ENCODE measurements at places on chromosomes 4 and X. TPM values are rescaled to one million over a fixed set of nuclear protein-coding genes. Genes with fewer than 3 reads are reported as not detected.
A peak's percentile ranks its signal among the peaks of the same experiment; 100 is the strongest.

DNA sequence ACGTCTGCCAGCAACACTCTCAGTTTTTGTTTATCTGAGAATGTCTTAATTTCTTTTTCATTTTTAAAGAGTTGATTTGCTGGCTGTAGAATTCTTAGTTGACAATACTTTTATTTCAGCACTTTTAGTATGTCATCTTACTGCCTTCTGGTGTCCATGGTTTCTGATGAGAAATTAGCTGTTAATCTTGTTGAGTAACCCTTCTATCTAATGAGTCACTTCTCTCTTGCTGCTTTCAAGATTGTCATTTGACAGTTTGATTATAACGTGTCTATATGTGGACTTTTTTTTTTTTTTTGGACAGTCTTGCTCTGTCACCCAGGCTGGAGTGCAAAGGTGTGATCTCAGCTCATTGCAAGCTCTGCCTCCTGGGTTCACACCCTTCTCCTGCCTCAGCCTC lies 24.0 kb upstream of the TMEM255A start:
- H3K36me3 ChIP-seq = no peaks in the 10 kb centered on the region
- H3K27me3 ChIP-seq = no peaks in the 10 kb centered on the region
- H3K4me3 ChIP-seq = no peak overlapping the region
- no peaks in the 10 kb centered on the region for H3K4me1 ChIP-seq
- no peak for DNase-seq

GRCh38 chr4:5422195-5422594 lies 286.2 kb downstream of the EVC2 start:
- no peak overlapping the region for H3K27ac ChIP-seq
- H3K4me3 ChIP-seq = no peak overlapping the region
- H3K4me1 ChIP-seq = no peaks in the 10 kb centered on the region
- no peaks in the 10 kb centered on the region for H3K36me3 ChIP-seq
- DNase-seq = no peak

DNA sequence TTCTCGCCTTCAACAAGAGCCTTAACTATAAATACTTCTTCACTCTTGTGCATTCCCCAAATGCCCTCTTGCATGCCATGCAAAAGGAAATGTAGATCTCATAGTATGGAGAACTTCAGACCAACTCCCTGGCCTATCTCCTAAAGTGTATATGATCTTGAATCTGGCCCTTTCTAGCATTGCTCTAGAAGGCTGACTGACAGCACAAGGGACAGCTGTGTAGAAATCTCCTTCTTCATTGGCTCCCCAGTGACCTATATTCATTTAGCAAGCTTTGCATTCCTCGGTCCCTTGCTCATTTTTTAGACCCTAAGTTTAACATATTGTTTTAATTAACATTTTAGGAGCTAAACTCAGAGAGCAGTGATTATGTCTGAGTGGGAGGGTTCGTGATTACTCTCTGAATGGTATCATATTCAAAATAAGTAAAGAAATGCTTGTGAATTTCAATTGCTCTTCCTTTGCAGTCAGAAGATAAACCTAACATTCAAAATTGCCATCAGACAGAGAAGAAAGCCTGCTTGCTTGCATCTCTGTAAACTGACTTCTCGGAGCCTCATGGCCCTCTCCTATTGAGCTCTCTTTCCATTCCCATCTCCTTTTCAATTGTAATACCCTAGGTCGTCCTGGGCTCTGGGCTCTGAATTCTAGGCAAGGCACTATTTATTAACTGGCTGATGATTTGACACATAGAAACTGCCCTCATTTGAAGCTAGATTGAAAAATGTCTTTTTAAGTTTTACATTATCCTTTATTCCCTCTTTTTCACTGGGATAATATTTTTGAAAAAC lies 120.3 kb upstream of the PRKG2 start:
- no peak overlapping the region for H3K4me3 ChIP-seq
- no peak overlapping the region for H3K27ac ChIP-seq
- no peaks in the 10 kb centered on the region for H3K36me3 ChIP-seq
- no peaks in the 10 kb centered on the region for H3K27me3 ChIP-seq
- DNase-seq = no peak

DNA sequence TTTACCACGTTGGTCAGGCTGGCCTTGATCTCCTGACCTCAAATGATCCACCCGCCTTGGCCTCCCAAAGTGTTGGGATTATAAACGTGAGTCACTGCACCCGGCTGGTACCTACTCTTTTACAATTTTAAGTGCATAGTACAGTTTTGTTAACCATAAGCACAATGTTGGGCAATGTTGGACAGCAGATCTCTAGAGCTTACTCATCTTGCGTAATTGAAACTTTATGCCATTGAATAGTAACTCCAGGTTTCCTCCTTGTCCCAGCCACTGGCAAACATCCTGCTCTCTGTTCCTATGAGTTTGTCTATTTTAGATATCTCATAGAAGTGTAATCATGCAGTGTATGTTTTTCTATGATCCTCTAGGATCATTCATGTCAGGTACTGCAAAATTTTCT lies 9.3 kb upstream of the CPE start:
- no peaks in the 10 kb centered on the region for H3K4me1 ChIP-seq
- no peaks in the 10 kb centered on the region for H3K36me3 ChIP-seq
- H3K27me3 ChIP-seq = no peaks in the 10 kb centered on the region
- no peak overlapping the region for H3K27ac ChIP-seq
- DNase-seq = no peak

ZNF275 gene
- total RNA-seq = 5.2 TPM

GRCh38 chr4:138609943-138610350 lies 367.8 kb upstream of the SLC7A11 start:
- no peaks in the 10 kb centered on the region for H3K36me3 ChIP-seq
- H3K4me1 ChIP-seq = no peaks in the 10 kb centered on the region
- H3K27me3 ChIP-seq = no peaks in the 10 kb centered on the region
- no peak overlapping the region for H3K4me3 ChIP-seq

MTMR1 gene
- 25.4 TPM for total RNA-seq

GRCh38 chr4:117334451-117335188 lies 249.2 kb upstream of the TRAM1L1 start:
- no peak overlapping the region for H3K27ac ChIP-seq
- H3K4me3 ChIP-seq = no peak overlapping the region
- DNase-seq = no peak
- no peaks in the 10 kb centered on the region for H3K27me3 ChIP-seq

- no peaks in the 10 kb centered on the region for H3K27me3 ChIP-seq
- H3K4me3 ChIP-seq = no peak overlapping the region
- DNase-seq = no peak
- H3K36me3 ChIP-seq = no peaks in the 10 kb centered on the region
- no peak overlapping the region for H3K27ac ChIP-seq
These were observed 51.5 kb upstream of the FAM241A start for GRCh38 chr4:112093636-112094202.

- no peaks in the 10 kb centered on the region for H3K27me3 ChIP-seq
- H3K36me3 ChIP-seq = no peaks in the 10 kb centered on the region
- no peak for DNase-seq
These were observed 42.4 kb downstream of the KDM6A start for GRCh38 chrX:44915361-44915868.

GRCh38 chr4:160026721-160027120 lies 923.8 kb downstream of the RAPGEF2 start:
- H3K4me3 ChIP-seq = no peak overlapping the region
- no peak overlapping the region for H3K27ac ChIP-seq
- no peaks in the 10 kb centered on the region for H3K4me1 ChIP-seq

TTC29 gene
- not detected for total RNA-seq

CCNB3 gene
- total RNA-seq = 0.82 TPM

DNA sequence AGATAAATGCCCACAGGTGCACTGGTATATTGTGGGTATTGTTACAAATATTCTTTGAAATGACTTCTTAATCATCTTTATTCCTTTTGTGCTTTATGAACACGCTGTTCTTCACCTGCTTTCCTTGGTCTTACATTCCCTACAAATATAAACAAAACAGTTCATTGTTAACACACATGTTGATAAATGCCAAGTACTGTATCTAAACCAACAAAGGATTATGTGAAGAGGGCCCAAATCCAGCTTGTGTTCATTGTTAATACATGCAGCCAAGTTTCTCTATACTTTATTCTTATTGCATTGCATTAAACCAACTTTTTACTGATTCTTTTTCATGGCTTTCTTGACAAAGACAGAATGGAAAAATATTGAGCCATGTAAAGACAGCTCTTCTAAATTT lies 42.8 kb downstream of the AREG start:
- H3K27me3 ChIP-seq = no peaks in the 10 kb centered on the region
- H3K4me1 ChIP-seq = peaks cover 9% of the 10 kb centered on the region
- no peaks in the 10 kb centered on the region for H3K36me3 ChIP-seq
- no peak overlapping the region for H3K27ac ChIP-seq

SCRG1 gene
- not detected for total RNA-seq

- no peaks in the 10 kb centered on the region for H3K27me3 ChIP-seq
- H3K27ac ChIP-seq = no peak overlapping the region
- H3K4me3 ChIP-seq = no peak overlapping the region
- no peaks in the 10 kb centered on the region for H3K36me3 ChIP-seq
These were observed 203.7 kb upstream of the NWD2 start for GRCh38 chr4:37040816-37041215.

GRCh38 chrX:153828723-153829548 lies 1.4 kb downstream of the PDZD4 start:
- no peak for DNase-seq
- H3K27me3 ChIP-seq = no peaks in the 10 kb centered on the region
- no peaks in the 10 kb centered on the region for H3K36me3 ChIP-seq

DNA sequence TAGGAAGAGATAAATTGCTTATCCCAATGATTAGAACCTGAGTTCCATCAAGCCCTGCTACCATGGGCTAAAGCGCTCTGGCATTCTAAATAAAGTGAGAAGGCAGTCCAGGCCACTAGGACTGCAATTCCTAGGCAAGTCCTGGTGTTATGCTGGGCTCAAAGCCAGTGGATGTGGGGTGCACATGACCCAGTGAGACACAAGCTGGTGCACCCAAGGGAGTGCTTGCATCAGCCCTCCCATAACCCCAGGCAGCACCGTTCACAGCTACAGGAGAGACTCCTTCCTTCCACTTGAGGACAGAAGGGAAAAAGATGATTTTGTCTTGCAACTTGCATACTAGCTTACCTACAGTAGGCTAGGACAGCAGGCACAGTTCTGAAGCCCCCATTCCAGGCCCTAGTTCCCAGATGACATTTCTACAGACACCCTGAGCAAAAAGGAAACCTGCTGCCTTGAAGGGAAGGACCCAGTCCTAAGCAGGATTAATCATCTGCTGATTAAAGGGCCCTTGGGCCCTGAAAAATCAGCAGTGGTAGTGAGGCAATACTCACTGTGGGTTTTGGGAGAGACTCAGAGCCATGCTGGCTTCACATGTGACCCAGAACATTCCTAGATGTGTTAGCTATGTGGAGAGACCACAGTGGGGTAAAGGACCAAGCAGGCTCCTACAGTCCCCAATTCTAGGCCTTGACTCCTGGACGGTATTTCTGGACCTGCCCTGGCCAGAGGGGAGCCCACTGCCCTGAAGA lies 77.8 kb downstream of the KLHL13 start:
- no peak for DNase-seq
- H3K4me1 ChIP-seq = no peaks in the 10 kb centered on the region
- H3K36me3 ChIP-seq = no peaks in the 10 kb centered on the region
- H3K27me3 ChIP-seq = no peaks in the 10 kb centered on the region
- H3K4me3 ChIP-seq = no peak overlapping the region

DNA sequence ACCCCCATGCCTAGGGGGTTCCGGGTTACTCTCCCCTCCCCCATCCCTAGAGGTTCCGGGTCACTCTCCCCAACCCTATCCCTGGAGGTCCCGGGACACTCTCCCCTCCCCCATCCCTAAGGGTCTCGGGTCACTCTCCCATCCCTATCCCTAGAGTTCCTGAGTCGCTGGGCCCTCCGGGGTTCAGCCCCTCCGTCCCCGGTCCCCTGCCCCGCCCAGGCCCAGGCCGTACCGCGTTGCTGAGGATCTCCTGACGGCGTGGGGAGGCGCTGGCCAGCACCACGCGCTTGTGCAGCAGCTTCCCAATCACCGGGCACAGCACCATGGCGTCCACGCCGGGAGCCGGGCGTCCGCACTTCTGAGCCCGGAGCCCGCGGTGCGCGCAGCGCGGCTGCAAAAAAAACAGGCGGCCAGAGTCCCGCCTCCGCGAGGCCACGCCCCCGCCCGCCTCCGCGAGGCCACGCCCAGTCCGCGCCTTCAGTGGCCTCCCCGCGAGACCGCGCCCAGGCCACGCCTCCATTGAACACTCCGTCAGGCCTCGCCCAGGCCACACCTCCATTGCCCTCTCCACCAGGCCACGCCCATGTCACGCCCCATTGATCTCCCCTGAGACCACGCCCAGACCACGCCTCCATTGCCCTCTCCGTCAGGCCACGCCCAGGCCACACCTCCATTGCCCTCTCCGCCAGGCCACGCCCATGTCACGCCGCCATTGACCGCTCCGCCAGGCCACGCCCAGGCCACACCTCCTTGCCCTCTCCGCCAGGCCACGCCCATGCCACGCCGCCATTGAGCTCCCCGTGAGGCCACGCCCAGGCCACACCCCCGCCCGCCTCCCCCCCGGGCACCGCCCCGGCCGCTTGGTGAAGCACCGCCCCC lies at the start of gene ASMTL:
ASMTL (minus strand) TSS at position 394 of the 879 bp plus-strand sequence; CDS start at position 325, 69 bp downstream.
- DNase-seq = peak; percentile 99
- H3K4me1 ChIP-seq = no peaks in the 10 kb centered on the region

- no peak for DNase-seq
- no peak overlapping the region for H3K27ac ChIP-seq
- no peaks in the 10 kb centered on the region for H3K36me3 ChIP-seq
- H3K4me3 ChIP-seq = no peak overlapping the region
These were observed 34.7 kb downstream of the FRMPD3 start for GRCh38 chrX:107484002-107484726.

Measured in Caco-2 (cell line).